GM20000 (cell line): ENCODE measurements at places on chromosomes 11 and 22.

DNA sequence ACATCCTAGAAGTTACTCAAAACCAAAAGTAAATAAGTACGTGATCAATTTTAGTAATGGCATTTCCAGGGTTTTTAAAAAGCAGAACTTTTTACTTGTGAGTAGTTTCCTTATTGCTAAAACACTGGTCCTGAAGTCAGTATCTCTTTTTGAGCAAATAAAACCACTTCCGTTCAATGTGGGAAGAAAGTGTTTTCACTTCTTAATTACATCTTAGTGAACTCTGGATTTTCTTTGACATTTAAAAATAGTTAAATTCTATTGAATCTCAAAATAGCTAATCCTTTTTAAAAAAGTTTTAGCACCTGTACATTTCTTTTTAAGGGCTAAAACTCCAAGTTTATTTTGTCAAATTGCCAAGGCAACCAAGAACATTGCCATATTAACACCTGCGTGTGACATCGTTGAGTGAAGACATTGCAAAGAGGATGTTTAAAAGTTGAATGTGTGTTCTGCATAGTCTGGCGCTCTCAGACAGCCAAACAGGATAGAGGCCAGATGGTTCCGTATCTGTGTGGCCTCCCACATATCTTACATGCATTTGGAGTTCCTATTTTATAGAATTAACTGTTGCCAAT lies 17.2 kb upstream of the OR5B21 start:
- peak; percentile 74 for DNase-seq

GRCh38 chr11:3833449-3833848 lies 7.3 kb downstream of the RHOG start:
- no peak for DNase-seq

DNA sequence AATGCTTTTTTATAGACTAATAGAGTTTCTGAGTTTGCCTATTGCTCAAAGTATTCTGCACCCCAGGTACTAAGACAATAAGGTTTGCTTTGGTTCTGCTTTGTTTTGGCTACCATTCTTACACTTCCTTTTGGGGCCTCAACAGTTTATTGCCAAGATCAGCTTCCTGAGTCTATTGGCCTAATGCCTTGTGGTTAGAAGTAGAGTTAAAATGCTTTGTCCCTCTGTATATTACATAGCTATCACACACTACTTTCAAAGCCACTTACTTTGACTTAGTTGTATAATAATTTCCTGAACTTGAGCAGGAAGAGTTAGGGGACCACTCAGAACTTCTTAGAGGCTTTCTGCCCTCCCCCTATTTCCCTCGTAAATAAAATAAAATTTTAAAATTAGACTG lies 96.5 kb downstream of the DLG2 start:
- DNase-seq: no peak

GRCh38 chr11:75615751-75616150 lies 53.1 kb downstream of the MAP6 start:
- DNase-seq: no peak

GRCh38 chr22:44963832-44964721 lies 45.7 kb downstream of the PHF21B start:
- no peak for DNase-seq

DNA sequence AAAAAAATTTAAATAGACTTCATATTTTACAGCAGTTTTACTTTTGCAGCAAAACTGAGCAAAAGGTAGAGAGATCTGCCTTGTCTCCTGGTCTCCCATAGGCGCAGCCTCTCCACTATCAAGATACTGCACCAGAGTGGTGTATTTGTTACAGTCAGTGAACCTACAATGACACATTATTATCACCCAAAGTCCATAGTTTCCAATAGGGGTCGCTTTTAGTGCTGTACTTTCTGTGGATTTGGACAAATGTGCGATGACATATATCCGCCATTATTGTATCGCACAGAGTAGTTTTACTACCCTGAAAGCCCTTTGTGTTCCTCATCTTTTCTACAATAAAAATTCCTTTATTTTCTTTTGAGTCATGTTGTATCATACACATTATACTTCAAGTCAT lies 153.2 kb upstream of the CCDC179 start:
- no peak for DNase-seq

- DNase-seq: no peak
Observed at GRCh38 chr22:31333641-31334040, 12.5 kb downstream of the PATZ1 start.

- DNase-seq: no peak
Observed at GRCh38 chr11:114307524-114308203, 11.5 kb downstream of the NNMT start.

- DNase-seq: peak; percentile 84
Observed at GRCh38 chr11:115504276-115505158, at the start of gene CADM1. Gene CADM1, minus strand, starts transcription at chr11:115504415.

DNA sequence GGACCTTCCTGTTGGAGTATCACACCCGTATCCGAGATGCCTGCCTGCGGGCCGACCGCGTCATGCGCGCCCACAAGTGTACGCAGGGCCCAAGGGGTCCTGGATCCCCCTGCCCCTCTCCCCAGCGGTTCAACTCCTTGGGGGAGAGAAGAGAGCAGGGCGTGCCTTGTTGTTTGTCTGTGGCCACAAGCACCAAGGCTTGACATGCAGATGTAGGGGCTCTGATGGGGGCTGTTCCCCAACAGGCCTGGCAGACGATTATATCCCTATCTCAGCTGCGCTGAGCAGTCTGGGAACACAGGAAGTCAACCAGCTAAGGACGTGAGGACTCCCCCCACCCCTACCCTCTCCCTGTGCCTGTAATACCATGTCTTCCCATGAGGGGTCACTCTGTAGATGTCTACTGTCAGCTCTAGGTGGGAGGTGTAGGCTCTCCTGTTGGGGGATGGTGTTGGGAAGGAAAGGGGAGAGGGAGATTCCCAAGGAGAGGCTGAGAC lies 6.8 kb downstream of the CFL1 start:
- DNase-seq: no peak

DNA sequence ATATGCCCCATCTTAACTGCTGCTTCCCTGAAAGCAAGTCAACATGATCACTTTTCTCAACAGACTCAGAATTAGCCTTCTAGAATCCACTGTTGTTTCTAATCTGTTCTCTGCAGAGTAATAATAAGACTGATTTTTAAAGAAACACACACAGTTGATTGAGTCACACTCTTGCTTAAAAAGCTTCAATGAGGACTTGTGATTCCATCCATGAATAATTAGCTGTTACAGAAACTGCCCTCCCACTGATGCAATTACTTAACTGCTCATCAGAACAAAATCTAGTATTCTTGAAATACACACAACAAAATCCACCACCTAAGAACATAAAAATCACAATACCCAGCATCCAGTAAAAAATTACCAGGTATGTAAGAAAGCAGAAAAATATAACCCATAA lies 100.5 kb upstream of the TIMP3 start:
- DNase-seq: no peak

DNA sequence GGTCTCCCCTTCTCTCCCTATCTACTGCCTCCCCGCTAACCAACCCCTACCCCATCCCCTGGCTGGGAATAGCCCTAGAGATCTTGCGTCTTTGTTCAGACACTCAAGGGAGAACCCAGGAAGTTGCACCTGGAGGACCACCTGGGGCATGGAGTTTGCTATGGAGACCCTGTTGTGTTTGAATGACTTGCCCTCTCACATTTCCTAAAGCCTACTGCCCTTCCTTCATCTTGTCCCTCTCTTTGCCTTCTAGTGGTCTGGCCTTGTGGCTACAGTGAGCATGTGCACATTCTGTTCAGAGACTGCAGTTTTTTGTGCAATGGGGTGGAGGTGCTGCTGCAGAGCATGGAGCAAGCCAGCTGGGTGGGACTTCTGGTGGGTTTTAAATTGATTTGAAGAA lies 42.5 kb downstream of the ZNRF3 start:
- no peak for DNase-seq

- no peak for DNase-seq
Observed at GRCh38 chr11:27212248-27212780, 150.7 kb downstream of the CCDC34 start.

GRCh38 chr11:113805640-113806039 lies 26.0 kb downstream of the CLDN25 start:
- DNase-seq: no peak

DNA sequence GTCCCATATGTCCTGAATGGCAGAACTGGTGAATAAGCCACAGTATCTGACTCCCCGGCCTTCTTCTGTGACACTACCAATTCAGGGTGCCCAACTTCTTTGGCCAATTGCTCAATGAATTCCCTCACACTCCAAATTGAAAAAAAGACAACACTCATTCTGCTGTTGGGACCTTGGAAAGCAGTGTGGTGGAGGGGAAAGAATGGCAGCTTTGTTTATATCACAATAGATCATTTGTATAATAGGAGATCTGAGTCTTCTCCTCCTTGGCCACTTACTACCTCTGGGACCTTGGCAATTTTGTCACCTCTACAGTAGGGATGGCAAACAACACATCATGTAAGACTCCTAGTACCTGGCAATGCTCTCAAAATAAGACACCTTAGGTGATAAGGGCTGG lies 64.6 kb downstream of the OPCML start:
- no peak for DNase-seq

- no peak for DNase-seq
Observed at GRCh38 chr11:119845305-119845704, 116.3 kb upstream of the NECTIN1 start.

DNA sequence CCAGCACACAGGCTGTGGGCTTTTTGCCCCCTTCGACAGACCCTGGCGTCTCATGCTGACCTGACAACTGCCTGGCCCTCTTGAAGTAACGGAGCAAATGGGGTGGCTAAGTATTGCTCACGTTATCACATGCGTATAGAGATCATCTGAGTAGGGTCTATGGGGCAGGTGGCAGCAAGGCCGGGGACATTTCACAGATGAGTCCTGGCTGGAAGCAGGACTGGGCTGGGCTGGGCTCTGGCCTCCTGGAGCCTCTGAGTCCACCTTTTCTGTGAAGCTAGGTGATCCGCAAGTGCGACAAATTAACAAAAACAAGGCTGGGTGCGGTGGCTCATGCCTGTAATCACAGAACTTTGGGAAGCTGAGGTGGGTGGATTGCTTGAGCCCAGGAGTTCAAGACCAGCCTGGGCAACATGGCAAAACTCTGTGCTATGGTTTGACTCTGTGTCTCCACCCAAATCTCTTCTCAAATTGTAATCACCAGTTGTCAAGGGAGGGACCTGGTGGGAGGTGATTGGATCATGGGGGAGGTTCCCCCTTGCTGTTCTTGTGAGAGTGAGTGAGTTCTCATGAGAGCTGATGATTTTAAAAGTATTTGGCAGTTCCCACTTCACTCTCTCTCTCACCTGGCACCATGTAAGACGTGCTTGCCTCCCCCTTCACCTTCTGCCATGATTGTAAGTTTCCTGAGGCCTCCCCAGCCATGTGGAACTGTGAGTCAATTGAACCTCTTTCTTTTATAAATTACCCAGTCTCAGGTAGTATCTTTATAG lies 122.0 kb downstream of the MPPED1 start:
- DNase-seq: no peak
